Upper lobe of right lung (tissue), 1 donor: ENCODE measurements at places on chromosomes 3 and 15. TPM values are rescaled to one million over a fixed set of nuclear protein-coding genes. Genes with fewer than 3 reads are reported as not detected.

- DNase-seq = no peak
Measured at GRCh38 chr15:81882504-81882903, 163.3 kb downstream of the MEX3B start.

GRCh38 chr3:117439812-117440211, 730.2 kb downstream of the TUSC7 start:
- no peak for DNase-seq

GRCh38 chr3:152322756-152323155, 54.0 kb downstream of the MBNL1 start:
- DNase-seq = no peak

GRCh38 chr15:59242649-59243048, 36.0 kb downstream of the LDHAL6B start:
- no peak for DNase-seq

DNA sequence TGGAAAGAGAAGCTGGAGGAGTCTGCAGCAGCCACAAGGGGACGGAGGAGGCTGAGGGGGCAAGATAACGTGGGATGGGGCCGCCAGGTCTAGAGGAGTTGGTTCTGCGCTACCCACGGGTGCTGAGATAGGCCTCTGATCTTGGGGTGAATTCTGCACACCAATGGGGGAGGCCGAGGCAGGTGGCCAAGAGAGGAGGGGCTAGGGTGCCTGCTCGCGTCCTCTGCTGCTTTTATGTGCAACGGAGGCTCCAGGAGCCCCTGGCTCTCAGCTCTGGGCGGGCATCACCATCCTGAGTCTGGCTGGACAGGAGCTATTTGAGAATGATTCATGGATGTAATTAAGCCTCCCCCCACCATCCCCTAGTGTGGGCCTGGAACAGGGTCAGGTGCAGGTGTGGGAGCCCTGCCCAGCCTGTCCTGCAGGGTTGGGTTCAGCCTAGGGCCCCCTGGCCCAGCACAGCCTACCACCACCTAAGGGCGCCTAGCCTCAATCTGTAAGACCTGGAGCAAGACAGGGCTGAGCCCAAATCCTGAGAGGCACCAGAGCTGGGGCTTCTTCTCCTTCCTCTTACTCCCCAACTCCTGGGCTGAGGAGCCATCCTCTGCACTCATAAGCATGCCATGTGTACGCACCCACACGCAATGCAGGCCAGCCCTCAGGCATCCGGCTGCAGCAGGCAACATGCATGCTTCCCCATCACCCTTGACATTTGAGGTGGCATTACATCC, 32.3 kb upstream of the SEMA3F start:
- peak; percentile 60 for DNase-seq

Gene KCNAB1
- 3.2 TPM for total RNA-seq

DNA sequence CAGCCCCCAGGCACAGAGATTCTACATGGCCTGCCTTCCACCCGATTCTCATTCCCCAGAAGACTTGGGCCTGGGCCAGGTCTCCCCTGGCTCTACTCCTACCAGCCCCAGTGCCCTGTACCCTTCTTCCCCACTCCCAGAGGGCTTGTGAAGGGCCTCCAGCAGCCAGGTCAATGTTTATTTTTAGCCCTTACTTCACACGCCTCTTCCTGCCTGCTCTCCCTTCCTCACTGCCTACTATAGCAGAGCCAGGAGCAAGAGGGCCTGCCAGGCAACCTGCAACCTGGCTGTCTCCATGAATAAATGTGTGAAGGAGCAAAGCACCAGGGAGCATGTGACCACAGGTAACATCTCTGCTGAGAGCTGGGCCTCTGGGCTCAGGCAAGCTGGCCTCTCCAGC, 26.4 kb upstream of the APEH start:
- DNase-seq = no peak
